Breast epithelium (tissue), 4 donors: ENCODE measurements at places on chromosomes 4 and X.

DNA sequence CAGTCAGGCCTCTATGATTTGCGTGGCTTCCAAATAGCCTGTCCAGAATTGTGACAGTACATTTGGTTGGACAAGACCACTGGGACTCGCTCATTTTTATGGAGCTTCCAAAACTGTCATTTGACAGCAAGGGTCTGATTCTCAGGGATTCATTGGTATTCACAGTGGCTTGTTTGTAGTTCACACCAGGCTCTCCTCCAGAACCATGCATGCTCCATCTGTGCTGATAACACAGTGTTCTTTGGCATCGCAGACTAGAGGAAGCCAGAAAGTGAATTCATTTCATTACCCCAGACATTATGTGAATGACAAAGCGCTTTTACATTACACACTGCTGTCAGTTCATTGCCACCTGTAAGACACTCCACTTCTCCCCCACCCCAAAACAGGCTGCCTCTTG lies 208.3 kb downstream of the ARHGAP10 start:
- no peak for DNase-seq

DNA sequence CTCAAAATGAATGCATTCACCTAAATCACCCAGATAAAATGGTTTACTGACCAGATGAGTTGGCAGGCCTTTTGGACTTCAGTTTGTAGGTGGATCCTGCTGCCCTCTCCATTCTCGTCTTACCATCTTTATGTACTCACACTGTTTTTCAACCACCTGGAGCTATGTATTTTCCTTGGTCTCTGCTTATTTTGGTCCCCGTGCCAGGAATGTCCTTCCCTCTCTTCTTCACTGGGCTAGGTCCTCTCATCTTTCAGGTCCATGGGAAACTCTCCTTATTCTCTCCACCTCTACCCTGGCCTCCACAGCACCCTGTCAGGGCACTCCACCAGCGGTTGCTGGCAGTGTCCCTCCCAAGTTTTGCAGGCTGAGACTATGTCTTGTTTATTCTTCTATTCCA lies 2.6 kb downstream of the GPRIN3 start:
- DNase-seq = no peak

DNA sequence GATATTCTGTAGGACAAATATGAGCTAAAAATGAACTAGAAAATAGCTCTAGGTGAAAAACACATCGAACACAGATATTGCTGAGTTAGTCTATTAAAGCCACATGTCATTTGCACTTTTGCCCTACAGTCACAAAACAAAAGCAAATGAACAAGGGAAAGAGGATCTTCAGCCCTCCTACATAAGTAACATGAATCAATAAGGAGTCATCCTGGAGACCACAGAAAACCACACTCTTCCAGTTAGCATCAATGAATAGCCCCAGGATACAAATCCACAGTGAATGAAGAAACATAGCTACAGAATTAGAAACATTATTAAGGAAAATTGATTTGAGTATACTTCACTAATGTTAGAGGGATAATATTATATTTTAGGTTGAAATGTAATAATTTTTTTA lies 311.4 kb downstream of the MAPK10 start:
- DNase-seq = no peak

DNA sequence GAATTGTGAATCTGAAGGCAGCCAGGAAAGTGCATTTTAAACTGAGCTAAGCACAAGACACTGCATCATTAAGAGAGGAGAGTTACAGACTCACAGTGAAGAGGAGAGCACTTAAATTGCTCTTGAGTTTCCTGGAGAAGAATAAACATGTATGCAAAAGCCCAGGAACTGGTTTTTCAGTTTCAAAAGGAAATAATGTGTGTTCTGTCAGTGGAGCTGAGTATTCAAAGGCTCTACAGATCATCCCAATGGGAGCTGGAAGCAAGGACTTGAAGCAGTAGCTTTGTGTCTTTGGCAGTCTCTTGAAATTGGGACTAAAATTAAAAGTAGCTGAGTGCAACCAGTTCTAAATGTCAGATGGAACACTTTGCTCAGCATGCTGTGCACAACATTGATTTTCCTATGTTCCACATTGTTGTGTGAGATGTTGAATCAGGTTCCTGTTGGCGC lies 147.5 kb upstream of the ANK2 start:
- DNase-seq = no peak
